ENCODE measurements at places on chromosomes 2 and 18.

- no peak for DNase-seq
Measured at GRCh38 chr2:46435353-46435752, 44.0 kb upstream of the TMEM247 start.

DNA sequence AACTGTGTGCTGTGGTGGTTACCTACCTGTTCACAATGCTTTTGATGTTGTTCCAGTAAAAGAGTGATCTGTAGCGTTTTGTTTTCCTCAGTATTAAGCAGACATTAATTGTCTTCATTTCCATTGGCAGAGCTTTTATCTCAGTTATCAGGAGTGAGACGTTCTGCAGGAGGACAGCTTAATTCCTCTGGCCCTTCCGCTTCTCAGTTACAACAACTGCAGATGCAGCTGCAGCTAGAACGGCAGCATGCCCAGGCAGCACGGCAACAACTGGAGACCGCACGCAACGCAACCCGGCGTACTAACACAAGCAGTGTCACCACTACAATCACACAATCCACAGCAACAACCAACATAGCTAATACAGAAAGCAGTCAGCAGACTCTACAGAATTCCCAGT lies 78.3 kb downstream of the KCMF1 start:
- no peak for DNase-seq

- DNase-seq: no peak
Measured at GRCh38 chr2:76675212-76675611, 847.0 kb downstream of the LRRTM4 start.

GRCh38 chr2:43273529-43273928 lies 47.1 kb upstream of the ZFP36L2 start:
- no peak for DNase-seq

Measured in spinal cord (tissue), 10 donors.